Activated T-cell treated with anti-CD3 and anti-CD28 coated beads for 1 hour (primary cell): ENCODE measurements at places on chromosomes 5 and 9.

GRCh38 chr9:76560481-76560922, 101.5 kb downstream of the GCNT1 start:
- DNase-seq: no peak

GRCh38 chr5:133753856-133754255, 141.5 kb upstream of the FSTL4 start:
- DNase-seq: no peak

DNA sequence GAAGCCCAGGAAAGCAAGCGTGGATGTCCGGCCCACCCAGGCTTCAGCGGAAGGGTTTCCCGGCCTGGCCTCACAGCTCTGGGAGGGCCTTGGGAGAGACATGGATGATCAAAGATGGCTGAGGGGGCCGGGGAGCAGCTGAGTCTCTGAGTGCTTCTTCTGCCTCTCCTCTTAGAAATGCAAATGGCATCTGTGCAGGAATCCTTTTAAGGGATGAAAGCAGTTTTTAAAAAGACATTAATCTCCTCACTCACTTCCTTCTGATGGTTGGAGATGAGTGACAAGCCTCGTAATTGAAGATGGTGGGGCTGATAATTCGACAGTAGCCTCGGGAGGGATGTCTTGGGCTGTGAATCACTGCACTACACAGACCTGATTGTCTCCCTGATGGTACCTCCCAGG, 24.3 kb upstream of the PITX1 start:
- DNase-seq: no peak

DNA sequence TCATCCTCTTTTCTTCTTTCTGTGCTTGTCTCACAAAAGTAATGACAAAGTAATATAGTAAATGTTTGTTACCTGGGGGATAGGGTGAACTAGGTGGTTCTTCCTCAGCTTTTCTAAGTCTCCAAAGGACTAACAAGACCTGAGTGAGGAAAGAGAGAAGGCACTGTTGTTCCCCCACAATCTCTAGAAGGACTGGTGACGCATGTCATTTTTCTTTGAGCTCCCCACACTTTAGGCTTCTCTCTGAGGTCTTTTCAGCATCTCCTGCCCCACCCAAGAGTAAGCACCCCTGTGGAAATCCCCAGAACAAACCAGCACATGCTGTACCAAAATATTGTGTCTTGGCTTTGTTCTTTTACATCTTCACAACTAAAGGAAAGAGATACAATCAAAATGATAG, 2.4 kb upstream of the IL7R start:
- DNase-seq: peak; percentile 44

GRCh38 chr9:93678199-93679019, 102.0 kb downstream of the PHF2 start:
- DNase-seq: no peak

- no peak for DNase-seq
Measured at GRCh38 chr5:68392617-68393016, 177.1 kb downstream of the PIK3R1 start.

DNA sequence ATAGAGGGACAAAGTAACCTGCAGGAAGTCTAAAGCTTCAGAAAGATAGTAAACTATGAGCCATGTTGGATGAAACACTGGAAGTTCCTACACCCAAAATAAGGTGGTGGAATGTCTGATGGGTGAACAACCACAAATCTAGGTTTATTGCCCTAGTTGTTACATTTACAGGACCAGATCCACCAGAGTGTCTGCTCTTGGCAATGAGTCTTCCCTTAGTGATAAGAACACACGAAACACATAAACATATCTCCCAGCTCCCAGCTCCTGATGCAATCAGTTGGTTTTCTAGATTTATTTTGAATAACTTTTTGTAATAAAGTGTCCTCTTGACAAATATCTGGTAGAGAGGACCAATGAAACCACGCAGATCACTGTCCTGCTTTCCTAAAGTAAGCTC, 329.7 kb upstream of the WWC1 start:
- DNase-seq: no peak

DNA sequence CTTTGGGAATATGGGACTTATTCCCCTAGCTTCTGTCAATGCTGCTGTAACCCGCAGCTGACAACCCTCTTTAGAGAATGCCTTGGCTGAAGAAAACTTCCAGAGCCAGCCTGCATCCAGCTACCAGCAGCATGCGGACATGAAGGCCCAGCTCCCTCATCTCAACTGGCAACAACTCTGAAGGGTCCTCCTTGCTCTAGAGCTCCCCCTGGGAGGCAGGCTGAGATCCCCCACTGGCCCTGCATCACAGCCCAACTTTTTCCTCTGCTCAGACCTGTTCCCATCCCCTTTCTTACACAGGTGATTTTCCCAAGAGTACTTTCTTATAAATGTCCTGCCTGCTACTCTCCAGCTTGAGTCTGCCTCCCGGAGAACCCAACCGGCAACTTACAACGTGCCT, 18.7 kb upstream of the WNT8A start:
- DNase-seq: no peak

GRCh38 chr9:132090771-132091170, 11.1 kb upstream of the MED27 start:
- no peak for DNase-seq

GRCh38 chr5:136034984-136035383, 6.2 kb downstream of the TGFBI start:
- no peak for DNase-seq

- DNase-seq: no peak
Measured at GRCh38 chr5:101009758-101010519, 106.9 kb upstream of the ST8SIA4 start.

- DNase-seq: no peak
Measured at GRCh38 chr5:127838661-127839060, 135.5 kb downstream of the CCDC192 start.

GRCh38 chr9:27671636-27672035, 98.4 kb upstream of the C9orf72 start:
- DNase-seq: no peak

DNA sequence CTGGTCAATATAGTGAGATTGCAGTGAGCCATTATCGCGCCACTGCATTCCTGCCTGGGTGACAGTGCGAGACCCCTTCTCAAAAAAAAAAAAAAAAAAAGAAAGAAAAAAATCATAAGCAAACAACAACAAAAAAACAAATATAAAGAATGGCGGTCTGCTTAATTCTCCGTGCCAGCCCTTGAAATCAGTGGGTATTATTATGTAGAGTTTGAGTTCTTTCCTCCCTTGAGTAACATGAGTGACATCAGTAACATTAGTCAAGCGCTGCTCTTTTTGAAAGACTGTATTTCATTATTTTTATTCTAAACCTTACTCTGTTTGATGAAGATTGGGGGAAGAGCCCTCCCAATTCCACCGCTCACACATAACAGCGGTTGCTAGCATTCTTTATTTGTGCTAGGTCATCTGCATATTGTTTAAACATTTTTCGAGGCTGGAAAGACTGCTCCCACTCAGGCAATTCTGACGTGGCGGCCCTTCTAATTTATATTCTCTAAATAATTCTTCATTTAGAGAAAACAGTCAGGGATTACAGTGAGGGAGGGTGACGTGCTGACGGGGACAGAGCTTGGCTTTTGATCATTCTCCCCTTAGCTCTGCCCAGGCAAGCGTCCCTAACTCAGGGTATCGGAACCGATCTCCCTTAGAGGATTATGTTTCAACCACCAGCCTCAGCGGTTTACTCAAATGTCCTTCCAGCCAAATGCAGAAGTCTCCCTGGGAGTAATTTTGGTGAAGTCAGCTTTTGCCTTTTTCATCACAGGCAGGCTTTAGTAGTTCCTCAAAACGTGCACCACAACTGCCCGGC, 860 bp upstream of the MARCHF6 start:
- DNase-seq: peak; percentile 9

DNA sequence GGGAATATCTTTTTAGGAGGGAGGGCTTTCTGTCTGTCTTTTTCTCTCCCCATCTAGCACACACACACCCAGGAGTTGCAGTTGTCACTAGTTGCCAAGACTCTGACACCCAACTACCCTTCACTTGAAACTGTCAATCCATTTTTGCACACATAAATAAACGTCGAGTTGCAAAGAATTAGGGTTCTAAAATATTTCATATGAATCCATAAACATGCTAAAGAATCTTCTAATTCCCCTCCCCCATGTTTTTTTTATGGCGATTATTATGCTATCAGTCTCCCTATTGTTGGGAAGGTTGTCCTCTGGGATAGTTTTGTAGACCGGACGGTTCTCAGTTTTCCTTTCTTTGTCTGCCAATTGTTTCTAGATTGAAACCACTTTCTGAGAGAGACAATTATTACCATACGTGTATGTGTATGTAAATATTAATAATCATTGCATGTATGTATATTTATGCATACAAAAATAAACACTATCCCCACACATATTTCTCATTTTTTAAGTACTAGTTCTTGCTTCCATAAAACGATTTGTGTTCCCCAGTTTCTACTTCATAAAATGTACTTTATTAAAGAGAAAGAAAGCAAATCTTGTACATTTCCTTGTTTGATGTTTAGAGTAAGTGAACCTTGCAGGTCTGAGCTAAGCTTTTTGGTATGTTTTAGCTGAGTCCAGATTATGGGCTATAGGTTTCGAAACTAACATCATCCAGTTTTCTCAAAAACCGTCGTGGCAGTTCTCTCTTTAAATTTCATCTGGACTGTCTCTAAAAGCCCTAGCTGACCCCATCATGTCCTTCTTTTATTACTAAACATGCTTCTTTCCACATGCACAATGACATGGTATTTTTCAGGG, 165.0 kb upstream of the MPDZ start:
- no peak for DNase-seq
